Heart left ventricle (tissue), 16 donors: ENCODE measurements at places on chromosomes 4 and X. TPM values are rescaled to one million over a fixed set of nuclear protein-coding genes. Genes with fewer than 3 reads are reported as not detected.

DNA sequence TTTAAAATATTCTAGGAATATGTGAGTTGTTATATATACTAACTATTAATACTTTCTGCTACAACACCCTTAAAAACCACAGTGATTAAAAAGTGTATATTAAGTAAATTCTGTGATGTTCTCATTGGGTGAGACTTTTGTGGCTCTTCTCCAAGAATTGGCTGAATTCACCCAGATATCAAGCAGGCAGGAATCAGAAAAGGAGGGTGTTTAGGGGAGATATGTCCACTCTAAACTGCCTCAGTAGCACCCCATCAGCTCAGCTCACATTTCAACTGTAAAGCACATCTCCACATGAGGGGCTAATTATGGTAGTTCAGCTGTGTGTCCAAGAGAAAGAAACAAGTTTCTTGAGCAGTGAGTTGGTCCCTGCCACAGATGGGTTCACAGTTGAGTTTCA is 165.0 kb downstream of the GALNTL6 start:
- no peak overlapping the region for H3K27ac ChIP-seq
- no peaks in the 10 kb centered on the region for H3K36me3 ChIP-seq
- DNase-seq, result no peak
- no peaks in the 10 kb centered on the region for H3K27me3 ChIP-seq
- no peaks in the 10 kb centered on the region for H3K4me1 ChIP-seq
- H3K4me3 ChIP-seq, result no peak overlapping the region

GRCh38 chrX:32041181-32041580 is 969.3 kb upstream of the FTHL17 start:
- DNase-seq, result no peak
- no peak overlapping the region for H3K27ac ChIP-seq
- no peaks in the 10 kb centered on the region for H3K36me3 ChIP-seq
- no peak overlapping the region for H3K4me3 ChIP-seq

DNA sequence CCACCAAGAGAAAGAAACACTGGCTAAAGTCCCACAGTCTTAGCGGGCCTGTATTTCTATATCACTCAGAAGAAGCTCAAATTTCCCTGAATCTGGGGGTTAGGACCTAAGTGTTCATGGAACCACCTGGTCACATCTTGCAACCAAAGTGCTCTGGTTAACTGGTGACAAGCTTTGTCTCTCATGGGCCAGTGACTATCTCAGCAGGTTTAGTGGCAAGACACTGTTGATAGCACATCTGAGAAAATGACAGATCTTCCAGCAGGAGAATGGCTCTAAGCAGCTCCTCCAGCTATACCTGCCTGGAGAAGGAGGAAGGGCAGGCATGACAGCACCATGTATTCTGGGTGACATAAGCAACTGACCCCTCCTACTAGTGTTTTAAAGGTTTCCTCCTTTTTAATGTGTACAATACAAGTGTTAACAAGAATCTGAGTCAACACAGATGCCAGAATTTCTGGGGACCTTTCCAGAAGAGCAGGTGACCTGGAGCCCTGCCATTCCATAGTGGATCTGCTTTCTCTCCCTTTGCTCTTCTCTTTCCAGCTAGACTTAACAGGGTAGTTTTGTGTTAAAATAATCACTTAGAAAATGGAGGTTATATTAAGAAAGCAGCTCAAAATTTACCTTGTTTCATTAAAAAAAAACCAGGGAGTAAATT is 17.3 kb upstream of the QRFPR start:
- peak overlapping the region; percentile 12 for H3K27ac ChIP-seq
- no peak overlapping the region for H3K4me3 ChIP-seq
- H3K36me3 ChIP-seq, result no peaks in the 10 kb centered on the region
- no peaks in the 10 kb centered on the region for H3K4me1 ChIP-seq

DNA sequence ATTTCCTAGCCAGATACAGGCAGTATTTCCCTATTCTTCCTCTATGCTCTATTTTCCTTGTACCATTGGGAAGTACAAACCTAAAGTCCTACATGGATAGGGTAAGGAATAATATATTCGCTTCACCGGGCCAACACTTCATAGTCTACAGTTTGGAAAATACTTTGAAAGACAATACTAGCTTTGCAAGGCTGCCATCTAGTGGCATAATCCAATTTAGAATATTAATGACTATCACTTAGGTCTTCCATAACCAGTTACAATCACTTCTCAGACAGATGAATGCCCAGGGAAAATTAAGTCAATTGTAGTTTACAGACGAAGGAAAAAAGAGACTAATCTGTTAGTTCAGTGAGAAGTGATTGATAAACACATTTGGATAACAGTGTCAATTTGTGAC is 141.0 kb upstream of the FAM47C start:
- DNase-seq, result no peak
- no peaks in the 10 kb centered on the region for H3K27me3 ChIP-seq
- no peak overlapping the region for H3K4me3 ChIP-seq
- H3K36me3 ChIP-seq, result no peaks in the 10 kb centered on the region

DNA sequence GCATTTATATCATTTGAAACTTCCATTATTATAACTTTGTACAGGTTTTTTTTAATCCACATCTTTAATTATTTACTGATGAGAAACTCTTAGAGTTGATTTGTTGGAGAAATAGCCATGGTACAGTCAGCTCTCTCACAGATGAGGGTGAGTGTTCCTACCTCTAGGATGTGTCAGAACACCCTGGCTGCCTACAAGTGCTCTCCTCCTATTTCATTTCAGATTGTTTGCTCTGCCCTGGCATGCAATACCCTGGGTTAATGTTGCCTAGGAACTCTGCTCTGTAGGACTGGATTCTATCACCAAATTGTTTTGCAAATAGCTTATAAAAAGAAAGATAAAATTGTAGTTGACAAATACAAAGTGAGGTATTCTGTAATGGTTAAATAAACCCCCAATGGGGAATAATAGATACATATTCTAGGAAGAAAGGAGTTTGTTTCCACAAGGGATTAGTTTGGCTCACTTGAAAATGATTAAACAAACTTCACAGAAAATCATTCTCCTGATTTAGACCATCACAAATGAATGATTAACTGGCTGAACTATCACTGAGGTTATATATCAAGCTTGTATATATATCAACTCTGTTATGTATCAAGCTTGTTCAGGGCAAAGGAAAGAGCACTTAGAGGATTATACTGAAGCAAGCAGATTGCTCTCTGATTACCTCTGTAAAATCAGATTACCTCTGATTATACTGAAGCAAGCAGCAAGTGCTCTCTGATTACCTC is 150.0 kb downstream of the PDE5A start:
- no peaks in the 10 kb centered on the region for H3K27me3 ChIP-seq
- DNase-seq, result no peak
- no peak overlapping the region for H3K27ac ChIP-seq
- no peak overlapping the region for H3K4me3 ChIP-seq
- H3K36me3 ChIP-seq, result peaks cover 32% of the 10 kb centered on the region

DNA sequence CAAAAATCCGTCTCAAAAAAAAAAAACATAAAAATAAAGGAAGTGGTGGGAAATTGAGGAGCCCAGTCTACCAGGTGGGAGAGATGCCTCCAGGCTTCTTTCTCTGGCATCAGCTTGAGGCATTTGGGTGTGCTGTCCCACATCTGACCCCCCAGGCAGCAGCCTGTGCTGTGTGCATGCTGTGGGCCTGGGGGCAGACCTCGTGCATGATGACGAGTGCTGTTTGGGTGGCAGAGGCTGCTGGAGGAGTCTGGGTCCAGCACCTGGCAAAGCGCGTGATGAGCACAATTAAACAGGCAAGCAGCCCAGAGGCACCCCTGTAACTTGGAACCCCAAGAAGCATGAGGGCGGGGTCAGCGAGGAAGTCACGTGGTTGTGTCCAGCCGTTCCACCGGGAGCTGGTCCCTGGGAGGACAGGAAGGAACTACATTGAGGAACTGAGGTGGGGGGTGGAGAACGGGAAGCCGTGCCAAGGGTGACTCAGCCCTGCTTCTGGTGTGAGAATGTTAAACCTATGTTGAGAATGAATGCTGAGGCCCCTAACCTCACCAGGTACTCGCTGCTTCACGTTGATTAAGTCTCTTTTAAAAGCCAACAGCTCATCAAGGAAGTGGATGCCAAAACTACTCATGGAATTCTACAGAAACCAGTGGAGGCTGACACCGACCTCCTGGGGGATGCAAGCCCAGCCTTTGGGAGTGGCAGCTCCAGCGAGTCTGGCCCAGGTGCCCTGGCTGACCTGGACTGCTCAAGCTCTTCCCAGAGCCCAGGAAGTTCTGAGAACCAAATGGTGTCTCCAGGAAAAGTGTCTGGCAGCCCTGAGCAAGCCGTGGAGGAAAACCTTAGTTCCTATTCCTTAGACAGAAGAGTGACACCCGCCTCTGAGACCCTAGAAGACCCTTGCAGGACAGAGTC is 6.1 kb downstream of the TACC3 start:
- H3K4me3 ChIP-seq, result peak overlapping the region; percentile 8
- DNase-seq, result peak; percentile 82
- H3K36me3 ChIP-seq, result peaks cover 31% of the 10 kb centered on the region
- no peaks in the 10 kb centered on the region for H3K27me3 ChIP-seq
- peaks cover 76% of the 10 kb centered on the region for H3K4me1 ChIP-seq

- no peaks in the 10 kb centered on the region for H3K4me1 ChIP-seq
- H3K36me3 ChIP-seq, result no peaks in the 10 kb centered on the region
- no peak overlapping the region for H3K27ac ChIP-seq
- no peaks in the 10 kb centered on the region for H3K27me3 ChIP-seq
- DNase-seq, result no peak
- no peak overlapping the region for H3K4me3 ChIP-seq
Measured at GRCh38 chr4:17941731-17942130, 79.8 kb downstream of the LCORL start.

GRCh38 chr4:17587094-17587822 is 10.3 kb downstream of the LAP3 start:
- no peak overlapping the region for H3K4me3 ChIP-seq
- no peak overlapping the region for H3K27ac ChIP-seq
- peaks cover 6% of the 10 kb centered on the region for H3K4me1 ChIP-seq
- no peaks in the 10 kb centered on the region for H3K27me3 ChIP-seq
- H3K36me3 ChIP-seq, result peaks cover 100% of the 10 kb centered on the region

DNA sequence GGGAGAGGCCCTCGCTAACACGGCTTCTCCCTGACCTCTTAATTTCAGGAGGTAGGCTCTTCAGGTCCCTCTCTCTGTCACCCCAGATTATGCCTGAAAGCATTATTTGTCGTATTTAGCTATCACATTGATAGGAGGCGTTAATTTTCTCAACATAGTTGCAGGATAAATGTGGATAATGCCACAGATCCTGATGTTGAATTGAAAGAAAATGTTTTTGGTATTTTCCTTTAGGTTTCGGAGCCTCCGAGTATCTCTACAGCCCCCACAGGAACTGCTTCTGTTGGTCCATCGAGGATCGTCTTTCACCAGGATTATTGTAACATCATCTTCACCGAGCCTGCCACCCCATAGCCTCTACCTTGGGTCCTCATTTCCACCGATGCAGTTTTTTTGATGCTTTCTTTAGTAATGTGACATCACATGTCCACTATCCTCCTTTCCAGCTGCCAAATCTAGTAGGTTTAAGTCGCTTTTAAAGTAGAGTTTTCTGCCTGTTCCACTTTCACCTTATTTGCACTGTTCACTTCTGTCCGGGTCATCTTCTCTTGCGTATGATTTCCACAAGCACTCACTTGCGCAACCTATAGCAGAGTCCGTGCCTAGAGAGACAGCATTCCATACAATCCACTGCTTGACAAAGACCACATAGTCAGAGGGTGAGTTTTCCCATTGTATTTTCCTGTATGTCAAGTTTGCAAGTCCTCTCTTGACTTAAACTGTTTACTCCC is 665 bp downstream of the TIGD2 start:
- no peaks in the 10 kb centered on the region for H3K27me3 ChIP-seq
- H3K4me1 ChIP-seq, result no peaks in the 10 kb centered on the region
- peak overlapping the region; percentile 65 for H3K27ac ChIP-seq
- DNase-seq, result no peak

DNA sequence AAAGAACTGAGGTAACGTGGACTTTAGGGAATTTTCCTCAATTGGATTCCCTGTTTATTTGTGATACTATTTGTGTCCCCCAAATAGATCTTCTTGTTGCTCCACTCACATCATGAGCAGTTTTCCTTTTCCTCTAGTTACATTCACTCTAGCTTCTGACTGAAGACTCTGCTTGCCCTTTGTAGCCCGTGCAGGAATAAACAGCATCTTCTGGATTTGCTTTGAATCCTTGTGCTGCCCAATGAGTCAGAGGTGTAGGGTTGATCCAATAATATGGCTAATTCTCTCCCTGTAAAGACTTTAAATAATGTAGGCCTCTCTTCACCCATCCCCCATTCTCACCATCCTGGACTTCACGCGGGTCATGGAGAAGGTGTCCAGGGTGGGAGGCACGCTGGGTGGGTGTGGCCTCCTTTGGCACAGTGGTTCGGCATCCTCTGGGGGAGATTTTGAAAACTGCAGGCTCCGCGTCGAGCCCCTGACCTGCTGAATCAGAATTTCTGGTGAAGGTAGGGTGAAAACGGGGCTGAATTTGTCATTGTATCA is 9.0 kb downstream of the HAND2 start:
- H3K4me1 ChIP-seq, result no peaks in the 10 kb centered on the region
- no peak overlapping the region for H3K4me3 ChIP-seq
- peak overlapping the region; percentile 83 for H3K27ac ChIP-seq
- H3K36me3 ChIP-seq, result no peaks in the 10 kb centered on the region
- no peak for DNase-seq

DNA sequence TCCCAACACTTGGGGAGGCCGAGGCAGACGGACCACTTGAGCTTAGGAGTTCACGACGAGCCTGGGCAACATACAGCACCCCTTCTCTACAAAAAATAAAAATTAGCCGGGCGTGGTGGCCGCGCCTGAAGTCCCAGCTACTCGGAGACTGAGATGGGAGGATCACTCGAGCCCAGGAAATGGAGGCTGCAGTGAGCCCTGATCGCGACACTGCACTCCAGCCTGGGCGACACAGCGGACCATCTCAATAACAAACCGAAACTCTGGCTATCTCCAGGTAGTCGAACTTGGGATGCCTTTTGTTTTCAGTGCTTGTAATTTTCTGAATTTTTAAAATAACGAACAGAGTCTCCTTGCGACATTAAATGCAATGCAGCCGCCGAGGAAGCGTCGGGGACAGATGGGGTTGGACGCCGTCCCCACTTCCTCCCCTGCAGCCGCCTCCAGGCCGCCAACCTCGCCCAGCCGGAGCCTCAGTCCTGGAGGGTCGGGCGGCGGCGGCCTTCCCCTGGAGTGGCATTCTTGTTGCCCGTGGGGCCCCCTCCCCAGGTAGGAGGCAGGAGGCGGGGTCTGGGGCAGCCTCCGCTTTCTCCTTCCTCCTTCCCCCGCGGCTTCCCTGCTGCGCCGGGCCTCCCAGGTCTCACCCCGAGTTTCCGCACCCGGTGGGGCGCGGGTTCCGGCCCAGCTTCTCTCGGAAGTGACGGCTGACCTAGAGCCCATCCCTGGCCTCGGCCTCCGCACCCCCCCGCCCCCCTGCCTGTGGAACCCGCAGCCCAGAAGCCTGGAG is 14.6 kb downstream of the HMX1 start:
- H3K4me1 ChIP-seq, result no peaks in the 10 kb centered on the region
- H3K4me3 ChIP-seq, result no peak overlapping the region
- H3K36me3 ChIP-seq, result no peaks in the 10 kb centered on the region
- peaks cover 100% of the 10 kb centered on the region for H3K27me3 ChIP-seq
- no peak overlapping the region for H3K27ac ChIP-seq

ADH1C gene
- total RNA-seq, result 14.3 TPM

GNRHR gene
- total RNA-seq, result not detected

KIAA1210 gene
- 0.02 TPM for total RNA-seq

SMR3B gene
- total RNA-seq, result not detected

TMEM47 gene
- total RNA-seq, result 28.8 TPM

PCSK1N gene
- not detected for total RNA-seq

GAGE12H gene
- not detected for total RNA-seq

SCML1 gene
- total RNA-seq, result 4.1 TPM
